ENCODE measurements at places on chromosomes 11 and 22. TPM values are rescaled to one million over a fixed set of nuclear protein-coding genes. Genes with fewer than 3 reads are reported as not detected.

DNA sequence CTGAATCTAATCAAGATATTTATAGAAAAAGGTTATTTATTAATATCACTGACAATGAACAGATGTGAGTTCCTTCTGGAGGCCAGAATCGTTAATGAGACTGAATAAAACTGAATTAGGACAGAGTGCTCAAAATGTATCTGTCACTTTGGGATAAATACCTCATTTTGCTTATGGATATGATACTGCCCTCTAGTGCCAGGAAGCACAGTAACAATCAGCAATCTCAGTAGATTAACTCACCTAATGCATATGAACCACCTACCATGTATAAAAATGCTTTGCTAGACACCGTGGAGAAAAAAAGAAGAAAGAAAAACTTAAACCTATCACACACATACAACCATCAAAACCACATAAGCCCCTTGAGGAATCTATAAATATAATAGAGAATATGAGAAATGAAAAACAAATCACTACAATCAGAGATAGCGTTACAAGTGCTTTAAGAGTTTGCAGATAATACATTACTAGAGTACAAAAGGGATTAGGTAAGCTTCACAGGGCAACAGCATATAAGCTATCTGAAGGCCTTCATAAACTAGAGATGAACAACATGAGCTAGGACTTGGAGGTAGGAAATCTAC is 117.4 kb downstream of the SGSM3 start:
- peak; percentile 52 for DNase-seq
- H3K36me3 ChIP-seq, result no peaks in the 10 kb centered on the region
- 0 out of 2 replicates have a peak overlapping the region, but pooled peaks have one; percentile 10 for H3K27ac ChIP-seq
- no peaks in the 10 kb centered on the region for H3K27me3 ChIP-seq

- no peaks in the 10 kb centered on the region for H3K4me1 ChIP-seq
- H3K36me3 ChIP-seq, result no peaks in the 10 kb centered on the region
- H3K27me3 ChIP-seq, result peaks cover 3% of the 10 kb centered on the region
- DNase-seq, result no peak
These were observed 33.1 kb downstream of the EIF3F start for GRCh38 chr11:8020244-8020597.

Gene RTN4RL2
- total RNA-seq, result 3.4 TPM

Gene C22orf31
- total RNA-seq, result not detected

Gene GUCY1A2
- not detected for total RNA-seq

Gene ESAM
- 13.5 TPM for total RNA-seq

All from PC-9 (cell line).